SJCRH30 (cell line): ENCODE measurements at places on chromosomes 6 and 20. TPM values are rescaled to one million over a fixed set of nuclear protein-coding genes. Genes with fewer than 3 reads are reported as not detected.

The TNFRSF21 gene
- total RNA-seq: 23.0 and 25.1 TPM in 2 replicates

DNA sequence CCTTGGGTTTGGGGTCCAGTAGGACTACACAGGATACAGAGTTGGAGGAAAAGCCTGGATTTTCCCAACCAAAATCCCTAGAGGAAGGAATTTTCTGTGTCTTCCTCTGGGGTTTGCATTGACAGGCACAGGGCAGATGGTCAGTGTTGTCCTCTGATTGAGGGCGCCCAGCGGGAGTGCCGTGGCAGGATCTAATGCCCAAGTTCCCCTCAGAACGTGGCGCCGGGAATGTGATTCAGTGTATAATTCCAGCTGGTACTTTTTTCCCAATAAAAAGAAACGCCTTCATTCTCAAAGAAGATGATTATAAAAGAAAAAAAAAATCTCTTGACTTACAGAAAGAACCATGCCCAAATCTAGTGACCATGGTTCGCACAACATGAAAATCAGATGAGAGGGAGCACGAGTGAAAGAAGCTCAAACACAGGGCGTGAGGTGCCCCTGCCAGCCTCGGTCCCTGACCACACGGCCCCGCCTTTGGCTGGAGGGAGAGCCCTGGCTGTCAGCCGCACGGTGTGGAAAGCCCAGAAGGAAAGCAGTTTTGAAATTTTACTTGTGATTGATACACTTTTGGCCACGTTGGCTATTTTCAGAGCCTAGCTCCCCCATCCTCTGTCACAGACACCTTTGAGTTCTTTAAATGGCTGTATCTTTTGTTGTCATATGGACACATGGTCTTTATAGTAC is 31.6 kb downstream of the VEGFA start:
- H3K27ac ChIP-seq: no peak overlapping the region
- H3K4me1 ChIP-seq: peaks cover 30% of the 10 kb centered on the region
- no peaks in the 10 kb centered on the region for H3K27me3 ChIP-seq

DNA sequence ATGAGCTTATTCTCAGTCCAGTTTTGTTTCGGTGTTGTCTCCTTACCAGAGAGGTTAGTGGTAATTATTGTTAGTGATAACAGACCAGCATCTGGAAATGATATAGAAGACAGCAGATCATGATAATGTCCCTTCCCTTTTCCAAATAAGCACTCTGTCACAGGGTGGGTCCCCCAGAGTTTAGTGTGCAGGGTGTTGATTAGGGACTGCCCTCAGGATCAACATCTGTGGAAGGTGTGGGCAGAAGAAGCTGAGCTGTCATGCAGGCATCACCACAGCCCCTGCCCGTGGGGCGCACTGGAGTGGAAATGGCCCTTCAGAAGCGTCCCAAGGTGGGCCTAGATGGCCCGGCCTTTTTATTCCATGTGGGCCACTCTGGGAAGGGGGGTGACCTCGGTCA is 67.6 kb upstream of the DTNBP1 start:
- H3K4me3 ChIP-seq: no peak overlapping the region
- DNase-seq: no peak
- H3K4me1 ChIP-seq: peaks cover 3% of the 10 kb centered on the region
- H3K27ac ChIP-seq: no peak overlapping the region
- H3K27me3 ChIP-seq: no peaks in the 10 kb centered on the region

- no peak overlapping the region for H3K4me3 ChIP-seq
- no peak for DNase-seq
- H3K4me1 ChIP-seq: no peaks in the 10 kb centered on the region
- H3K27me3 ChIP-seq: no peaks in the 10 kb centered on the region
- H3K27ac ChIP-seq: no peak overlapping the region
- H3K36me3 ChIP-seq: no peaks in the 10 kb centered on the region
These were observed 77.8 kb upstream of the TGM3 start for GRCh38 chr20:2217857-2218539.

- peaks cover 8% of the 10 kb centered on the region for H3K4me1 ChIP-seq
- no peaks in the 10 kb centered on the region for H3K36me3 ChIP-seq
- no peak overlapping the region for H3K4me3 ChIP-seq
- H3K27me3 ChIP-seq: no peaks in the 10 kb centered on the region
- no peak overlapping the region for H3K27ac ChIP-seq
These were observed 305.5 kb downstream of the QKI start for GRCh38 chr6:163720005-163720404.

GRCh38 chr20:2451939-2452732 is 18.5 kb downstream of the SNRPB start:
- peak; percentile 83 for DNase-seq
- no peaks in the 10 kb centered on the region for H3K36me3 ChIP-seq
- no peak overlapping the region for H3K4me3 ChIP-seq
- no peaks in the 10 kb centered on the region for H3K27me3 ChIP-seq

GRCh38 chr6:56345376-56345995 is 98.1 kb upstream of the COL21A1 start:
- no peaks in the 10 kb centered on the region for H3K4me1 ChIP-seq
- H3K27me3 ChIP-seq: no peaks in the 10 kb centered on the region
- no peaks in the 10 kb centered on the region for H3K36me3 ChIP-seq
- H3K27ac ChIP-seq: no peak overlapping the region
